ENCODE measurements at places on chromosomes 2 and 18.
A peak's percentile ranks its signal among the peaks of the same experiment; 100 is the strongest.

DNA sequence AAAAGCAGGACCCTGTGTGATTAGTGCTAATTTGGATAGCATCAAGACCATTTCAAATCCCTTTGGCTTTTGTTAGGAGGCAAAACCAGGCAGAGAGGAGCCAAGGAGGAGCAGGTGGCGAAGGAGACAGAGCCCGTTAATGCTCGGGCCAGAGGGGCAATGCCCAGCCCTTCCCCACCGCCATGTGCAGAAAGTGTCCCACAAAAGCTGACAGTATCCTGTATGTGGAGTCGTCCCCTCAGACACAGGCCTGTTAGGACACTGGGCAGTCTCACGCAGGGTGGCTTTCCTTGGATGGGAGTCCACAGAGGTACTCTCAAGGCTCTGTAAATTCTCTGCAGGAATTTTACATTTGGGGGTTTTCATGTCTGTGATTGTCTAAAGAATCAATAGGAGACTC, 44.8 kb upstream of the TFCP2L1 start:
- DNase-seq = no peak

- peak; percentile 9 for DNase-seq
Observed at GRCh38 chr2:11583840-11584524, 50.1 kb downstream of the GREB1 start.

- no peak for DNase-seq
Observed at GRCh38 chr2:74313497-74313896, 29.7 kb downstream of the SLC4A5 start.

GRCh38 chr2:138430181-138430580, 71.4 kb upstream of the SPOPL start:
- DNase-seq = no peak

DNA sequence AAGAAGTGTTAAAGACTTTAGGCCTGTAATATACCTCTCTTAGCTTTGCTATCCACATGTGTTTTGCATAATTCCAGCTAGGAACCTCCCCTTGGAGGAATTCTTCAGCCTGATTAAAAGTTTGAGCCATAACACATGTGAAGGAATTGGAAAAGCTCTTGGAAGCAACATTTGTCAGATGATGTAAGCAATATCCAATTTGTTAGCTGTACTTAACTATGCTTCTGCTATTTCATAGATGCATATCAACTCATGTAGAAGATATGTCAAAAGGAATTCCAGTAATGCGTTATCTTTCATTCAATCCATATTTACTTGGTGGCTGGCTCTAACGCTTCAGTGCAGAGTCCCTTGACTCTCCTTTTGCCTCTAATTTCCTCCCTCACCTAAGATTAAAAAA, 46.2 kb downstream of the PKP4 start:
- DNase-seq = no peak

DNA sequence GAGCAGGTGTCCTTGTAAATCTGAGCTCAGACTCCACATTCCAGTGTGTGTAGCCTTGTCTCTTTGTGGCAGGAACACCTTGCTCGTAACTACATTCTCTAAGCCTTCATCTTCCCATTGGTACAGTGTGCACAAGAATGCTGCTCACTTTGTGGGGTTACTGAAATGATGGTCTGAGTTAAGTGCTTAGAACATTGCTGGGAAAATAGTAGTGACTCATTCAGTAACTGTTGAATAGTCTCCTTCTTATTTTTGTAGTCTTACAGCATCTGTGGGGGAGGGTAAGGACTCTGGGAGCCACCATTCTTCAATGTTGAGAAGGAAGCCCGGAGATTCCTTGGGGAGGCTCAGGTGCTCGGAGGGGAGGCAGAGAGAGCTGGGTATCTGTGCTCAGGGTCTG, 236.0 kb upstream of the HDAC4 start:
- DNase-seq = no peak

All from T1000 (cell line).